Motor neuron (in vitro differentiated cells): ENCODE measurements at places on chromosomes 5 and 9. TPM values are rescaled to one million over a fixed set of nuclear protein-coding genes. Genes with fewer than 3 reads are reported as not detected.

Gene CLPTM1L
- total RNA-seq: 48.8 and 49.0 TPM in 2 replicates

Gene GFI1B
- 0.11 and 0.19 TPM in 2 replicates for total RNA-seq

Gene SPINK4
- not detected in 2 replicates for total RNA-seq

Gene EPB41L4B
- 5.2 and 7.5 TPM in 2 replicates for total RNA-seq

Gene GPR150
- total RNA-seq: 0.78 and 0.82 TPM in 2 replicates

Gene TNFAIP8
- total RNA-seq: 4.9 and 5.6 TPM in 2 replicates

Gene PAEP
- total RNA-seq: 0.42 TPM in 1 of 2 replicates, not detected in the other

Gene PTPN3
- total RNA-seq: 0.99 and 2.4 TPM in 2 replicates

Gene SOHLH1
- 0.39 TPM in 1 of 2 replicates, not detected in the other for total RNA-seq

Gene DEPDC1B
- total RNA-seq: 1.3 and 1.4 TPM in 2 replicates

Gene PCDHGB3
- 0.38 and 0.66 TPM in 2 replicates for total RNA-seq

Gene DOCK2
- 14.9 and 19.0 TPM in 2 replicates for total RNA-seq

Gene ANKRD18A
- total RNA-seq: 0.22 and 0.44 TPM in 2 replicates
